ENCODE measurements at places on chromosomes 1 and 21.
A peak's percentile ranks its signal among the peaks of the same experiment; 100 is the strongest.

DNA sequence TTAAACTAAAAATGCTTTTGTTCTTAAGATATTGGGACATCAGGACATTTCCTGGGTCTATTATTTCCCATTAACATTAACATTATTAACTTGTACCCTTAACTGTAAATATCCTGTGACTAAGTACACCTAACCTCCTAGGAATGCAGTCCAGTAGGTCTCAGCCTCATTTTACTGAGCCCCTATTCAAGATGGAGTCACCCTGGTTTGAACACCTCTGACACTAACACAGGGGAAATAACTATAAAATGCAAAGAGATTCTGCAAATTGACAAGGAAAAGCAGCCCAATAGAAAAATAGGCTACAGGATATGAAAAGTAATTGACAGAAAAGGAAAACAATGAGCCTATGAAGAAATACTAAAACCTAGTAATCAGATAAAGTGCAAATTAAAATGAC, 11.6 kb upstream of the NCMAP start:
- no peak for DNase-seq

DNA sequence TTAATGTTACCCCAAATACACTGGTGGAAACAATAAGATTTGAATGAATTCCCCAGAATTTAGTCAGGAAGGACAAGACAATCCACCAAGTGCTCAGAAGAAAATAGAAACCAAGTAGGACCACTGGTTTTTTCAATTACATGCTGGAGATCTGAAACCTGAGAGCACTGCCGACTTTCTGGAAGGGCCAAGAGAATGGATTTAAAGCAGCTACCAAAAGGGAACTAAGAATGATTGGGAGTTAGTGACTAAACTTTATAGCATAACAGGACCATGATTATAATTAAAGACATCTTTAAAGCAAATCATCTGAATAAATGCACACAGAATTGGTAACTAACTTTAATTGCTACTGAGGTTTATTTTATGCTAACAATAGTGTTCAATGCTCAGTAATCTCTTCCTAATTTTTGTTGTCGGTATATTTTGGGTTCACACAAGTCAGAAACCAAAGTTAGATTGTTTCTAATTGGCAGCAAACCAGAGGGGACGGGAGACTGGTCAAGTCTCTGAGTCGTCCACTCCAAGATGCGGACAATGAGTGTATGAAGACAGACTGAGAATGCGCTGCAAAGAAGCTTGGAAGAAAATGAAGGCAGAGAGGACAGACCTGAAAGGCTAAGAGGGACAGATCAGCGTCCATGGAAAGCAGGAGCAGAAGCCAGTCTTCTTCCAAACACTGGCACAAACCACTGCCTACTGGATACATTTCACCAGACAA, 2.3 kb upstream of the RGS13 start:
- no peak for DNase-seq

DNA sequence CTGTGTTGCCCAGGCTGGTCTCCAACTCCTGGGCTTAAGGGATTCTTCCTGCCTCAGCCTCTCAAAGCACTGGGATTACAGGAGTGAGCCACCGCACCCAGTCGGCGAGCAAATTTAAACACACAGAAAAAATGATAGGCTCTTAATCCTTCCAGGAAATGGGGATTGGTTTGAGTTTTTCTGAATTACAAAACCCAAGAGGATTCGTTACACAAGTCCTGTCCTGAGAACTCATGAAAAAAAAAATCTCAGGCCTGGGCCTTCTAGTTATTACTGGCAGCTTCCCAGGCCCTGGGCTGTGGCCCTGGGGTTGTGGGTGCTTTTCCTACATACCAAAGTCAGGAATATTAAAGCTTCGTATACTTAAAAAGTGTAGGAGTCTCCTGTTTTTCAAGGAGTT, 6.3 kb upstream of the IFNGR2 start:
- peak; percentile 78 for DNase-seq

- peak; percentile 22 for DNase-seq
Observed at GRCh38 chr1:54806931-54807611, 5.9 kb upstream of the TTC22 start.

GRCh38 chr21:36663033-36663855, 35.7 kb upstream of the SIM2 start:
- DNase-seq: peak; percentile 35

DNA sequence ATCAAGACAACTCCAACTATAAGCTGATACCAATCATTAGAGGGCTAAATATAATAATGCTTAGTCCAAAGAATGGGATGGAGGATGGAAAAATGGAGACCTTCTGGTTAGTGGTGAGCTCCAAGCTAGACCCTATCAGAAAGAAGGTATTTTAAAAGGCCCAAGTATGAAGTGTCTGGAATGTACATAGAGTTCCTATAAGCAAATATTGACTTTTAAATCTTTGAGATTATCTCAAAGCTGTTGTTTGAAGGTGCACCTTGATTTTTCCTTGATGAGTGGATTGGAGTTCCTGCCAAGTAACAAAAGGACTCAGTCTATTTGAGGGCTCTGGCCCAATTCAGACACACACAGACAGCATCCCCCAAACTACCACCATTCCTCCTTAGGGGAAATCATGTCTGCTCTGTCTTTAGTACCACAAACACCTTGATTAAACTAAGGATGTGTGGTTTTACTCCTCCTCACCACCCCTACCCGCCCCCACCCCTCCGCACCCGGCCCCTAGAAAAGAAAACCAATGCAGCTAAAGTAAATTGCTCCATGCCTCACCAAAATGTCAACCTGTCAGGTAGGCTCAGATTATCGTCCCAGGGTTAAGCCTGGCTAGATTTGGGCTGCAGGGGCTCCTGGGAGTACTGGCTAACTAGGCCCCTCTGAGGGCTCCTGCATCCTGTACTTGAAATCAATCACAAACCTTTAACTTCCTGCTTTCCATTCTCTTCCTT, 59.4 kb downstream of the CDC7 start:
- DNase-seq: no peak

DNA sequence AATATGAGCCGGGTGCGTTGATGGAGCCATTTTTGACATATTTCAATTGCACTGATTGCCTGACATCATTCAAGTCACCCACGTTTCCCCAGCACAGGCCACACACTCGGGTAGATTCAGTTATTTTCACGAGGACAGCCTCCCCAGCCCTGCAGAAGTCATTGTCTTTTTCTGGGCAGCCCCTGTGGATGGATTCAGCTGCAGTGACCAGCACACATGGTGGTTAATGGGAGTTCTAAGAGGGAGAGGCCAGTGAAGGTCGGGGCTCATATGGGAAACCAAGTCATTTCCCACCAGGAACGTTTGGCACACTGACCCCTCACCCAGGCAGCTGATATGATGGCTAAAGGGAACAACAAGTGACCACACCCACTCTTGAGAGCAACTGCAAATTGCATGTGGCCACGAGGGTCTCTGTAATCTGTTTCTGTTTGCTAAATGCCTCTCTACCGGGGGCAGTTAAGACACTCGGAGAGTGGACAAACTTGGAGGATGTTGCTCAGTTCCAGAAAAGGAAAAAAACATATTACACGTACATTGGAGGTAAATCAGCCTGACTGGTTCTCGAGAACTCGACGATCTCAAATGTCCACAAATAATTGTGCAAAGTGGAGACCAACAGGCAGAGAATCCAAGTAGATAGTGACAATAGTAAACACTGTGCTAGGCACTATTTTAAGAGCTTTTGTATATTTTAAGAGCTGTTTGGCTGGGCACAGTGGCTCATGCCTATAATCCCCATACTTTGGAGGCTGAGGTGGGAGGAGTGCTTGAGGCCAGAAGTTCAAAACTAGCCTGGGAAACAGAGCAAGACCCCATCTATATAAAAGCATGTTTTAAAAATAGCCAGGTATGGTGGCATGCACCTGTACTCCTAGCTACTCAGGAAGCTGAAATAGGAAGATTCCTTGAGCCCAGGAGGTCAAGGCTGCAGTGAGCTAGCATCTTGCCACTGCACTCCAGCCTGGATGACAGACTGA, 167.2 kb upstream of the IRF2BP2 start:
- no peak for DNase-seq

- no peak for DNase-seq
Observed at GRCh38 chr1:2224631-2225428, 3.3 kb upstream of the SKI start.

- peak; percentile 19 for DNase-seq
Observed at GRCh38 chr1:91754348-91754747, 131.6 kb downstream of the TGFBR3 start.

DNA sequence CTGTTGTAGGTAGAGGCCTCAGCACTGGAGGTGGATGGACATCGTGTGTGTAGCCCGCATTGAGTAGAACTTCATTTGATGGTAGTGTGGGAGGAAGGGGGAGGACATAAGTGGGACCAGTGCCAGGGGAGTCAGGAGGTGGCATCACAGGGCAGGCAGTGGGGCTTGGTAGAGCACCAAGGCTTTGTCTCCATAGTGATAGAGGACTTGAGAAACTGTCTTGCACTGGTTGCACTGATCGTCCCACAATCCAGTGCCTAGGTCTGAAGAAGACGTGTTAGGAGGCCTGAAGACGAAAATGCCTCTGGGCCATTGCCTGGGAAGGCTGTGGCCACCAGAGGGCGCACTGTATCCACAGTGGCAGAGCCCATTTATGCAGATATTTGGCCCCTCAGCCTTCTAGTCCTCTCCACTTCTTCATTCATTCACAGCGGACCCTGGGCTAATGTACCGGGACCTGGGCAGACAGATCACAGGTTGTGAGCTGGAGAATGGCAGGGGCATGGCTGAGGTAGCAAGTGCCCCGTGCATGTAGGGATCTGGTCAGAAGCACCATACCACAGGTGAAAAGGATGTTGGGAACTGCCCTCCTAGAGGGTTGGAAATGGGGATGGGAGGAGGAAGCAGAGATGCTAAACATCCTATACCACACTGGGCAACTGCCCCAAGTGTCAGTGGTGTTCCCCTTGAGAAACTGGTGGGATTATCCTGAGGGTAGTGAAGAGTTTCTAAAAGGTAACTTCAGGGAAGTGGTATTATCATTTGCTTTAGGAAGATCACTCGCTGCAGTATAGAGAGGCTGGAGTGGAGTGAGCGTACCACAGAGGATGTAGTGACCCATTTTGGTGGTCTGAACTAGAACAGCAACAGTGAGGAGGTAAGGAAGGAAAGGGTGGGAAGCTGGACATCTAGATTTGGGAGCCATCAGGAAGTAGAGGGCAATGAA, 95.3 kb downstream of the PIK3R3 start:
- peak; percentile 69 for DNase-seq

DNA sequence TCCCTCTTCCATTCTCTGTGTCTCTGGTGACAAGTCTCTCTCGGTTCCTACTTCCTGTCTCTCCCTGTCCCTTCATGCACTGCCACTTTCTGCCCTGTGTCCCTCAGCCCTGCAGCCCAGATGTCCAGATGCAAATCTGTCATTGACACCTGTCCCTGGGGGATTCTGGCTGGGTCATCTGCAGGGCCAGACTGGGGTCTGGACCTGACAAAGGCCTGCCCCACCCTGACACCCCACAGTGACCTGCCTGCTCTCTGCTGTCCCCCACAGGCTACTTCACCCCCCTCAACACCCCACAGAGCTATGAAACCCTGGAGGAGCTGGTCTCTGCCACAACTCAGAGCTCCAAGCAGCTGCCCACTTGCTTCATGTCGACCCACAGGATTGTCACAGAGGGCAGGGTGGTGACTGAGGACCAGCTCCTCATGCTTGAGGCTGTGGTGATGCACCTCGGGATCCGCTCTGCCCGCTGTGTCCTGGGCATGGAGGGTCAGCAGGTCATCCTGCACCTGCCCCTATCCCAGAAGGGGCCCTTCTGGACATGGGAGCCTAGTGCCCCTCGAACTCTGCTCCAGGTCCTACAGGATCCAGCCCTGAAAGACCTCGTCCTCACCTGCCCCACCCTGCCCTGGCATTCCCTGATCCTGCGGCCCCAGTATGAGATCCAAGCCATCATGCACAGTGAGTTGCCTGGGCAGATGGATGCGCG, 7.2 kb downstream of the THEMIS2 start:
- DNase-seq: no peak

GRCh38 chr1:86503406-86504136, 34.8 kb downstream of the CLCA1 start:
- DNase-seq: peak; percentile 7

All from LHCN-M2 (cell line).